Natural killer cell treated with Interleukin-12 subunit alpha and Interleukin-12 subunit beta and Interleukin-15 and Interleukin-18, amount 100 ng/mL, for 72 hours (primary cell): ENCODE measurements at places on chromosomes 11 and 22.

- no peak for DNase-seq
Observed at GRCh38 chr11:114213622-114214021, 82.6 kb upstream of the NNMT start.

- no peak for DNase-seq
Observed at GRCh38 chr22:41178425-41178975, 26.6 kb upstream of the L3MBTL2 start.

DNA sequence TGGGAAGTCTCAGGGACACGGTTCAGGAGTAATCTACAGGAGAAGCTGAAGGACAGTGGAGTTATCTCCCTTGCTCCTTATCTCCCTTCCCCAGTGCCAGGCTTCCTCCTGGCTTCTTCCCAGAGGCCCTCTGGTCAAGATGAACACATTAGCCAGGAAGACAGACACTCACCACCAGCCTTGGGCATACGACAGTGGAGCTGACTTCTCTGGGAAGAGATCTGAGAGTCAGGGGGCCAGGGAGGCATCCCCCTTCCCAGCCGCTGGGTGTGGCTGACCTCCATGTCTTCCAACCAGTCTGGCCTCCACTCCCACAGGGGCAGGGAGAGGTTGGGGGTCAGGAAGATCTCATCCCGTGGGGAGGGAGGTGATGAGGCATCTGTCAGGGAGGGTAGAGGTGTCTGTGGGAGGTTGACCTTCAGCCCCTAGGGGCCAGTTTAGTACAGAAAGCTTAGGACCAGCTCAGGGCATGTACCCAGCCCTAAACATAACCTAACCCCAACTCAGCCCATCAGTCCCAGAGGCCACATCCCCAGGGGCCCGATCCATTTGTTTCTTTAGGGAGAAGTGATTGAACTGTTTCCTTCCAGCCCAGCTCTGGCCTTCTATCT lies 12.7 kb downstream of the ROBO4 start:
- DNase-seq: no peak

- no peak for DNase-seq
Observed at GRCh38 chr11:21892736-21893564, 299.9 kb upstream of the ANO5 start.

- DNase-seq: no peak
Observed at GRCh38 chr11:1531449-1532013, 40.5 kb downstream of the DUSP8 start.

DNA sequence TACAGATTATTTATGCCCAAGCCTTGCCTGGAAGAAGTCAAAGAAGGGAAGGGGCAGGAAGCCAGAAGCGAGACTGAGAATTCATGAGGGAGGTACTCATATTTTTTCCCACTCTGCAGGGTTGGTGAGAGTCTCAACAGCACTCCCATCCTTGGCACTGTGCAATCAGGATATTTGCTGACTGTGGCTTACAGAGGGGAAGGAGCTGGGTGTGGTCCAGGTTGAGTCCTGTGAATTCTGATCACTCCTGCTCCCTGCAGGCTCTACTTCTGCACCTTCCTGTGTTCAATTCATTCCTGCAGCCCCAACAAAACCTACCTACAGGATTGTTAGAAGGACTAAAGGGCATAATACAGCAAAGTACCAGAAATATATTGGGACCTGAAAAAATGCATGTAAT lies 530.5 kb downstream of the INSC start:
- DNase-seq: no peak

- DNase-seq: no peak
Observed at GRCh38 chr11:134574947-134575346, 162.9 kb upstream of the B3GAT1 start.

DNA sequence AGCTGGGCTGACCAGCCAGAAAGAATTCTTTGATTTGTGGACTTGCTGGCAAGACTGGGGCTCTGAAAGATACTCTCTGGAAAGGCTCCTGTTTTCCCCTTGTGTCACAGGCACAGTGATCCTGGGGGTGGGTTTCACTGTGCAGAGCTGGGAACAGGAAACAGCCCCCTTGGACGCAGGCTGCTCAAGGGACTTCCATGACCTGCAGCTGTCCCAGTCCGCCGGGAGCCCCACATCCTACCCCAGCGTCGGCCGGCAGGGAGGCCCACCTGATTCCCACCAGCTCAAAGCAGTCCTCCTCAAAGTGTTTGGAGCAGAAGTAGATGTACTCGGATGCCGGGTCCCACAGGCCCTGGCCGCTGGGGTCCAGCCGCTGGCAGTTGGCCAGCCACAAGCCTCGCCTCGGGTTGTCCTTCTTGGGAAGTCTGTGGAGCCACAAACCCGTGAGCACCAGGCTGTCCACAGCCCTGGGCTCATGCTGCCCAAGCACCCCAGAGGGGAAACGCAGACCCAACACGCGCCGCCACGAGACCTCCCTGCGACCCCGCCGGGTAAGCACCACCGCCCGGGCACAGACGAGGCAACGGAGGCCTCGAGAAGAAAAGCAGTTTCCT lies 824 bp downstream of the THAP7 start:
- no peak for DNase-seq

DNA sequence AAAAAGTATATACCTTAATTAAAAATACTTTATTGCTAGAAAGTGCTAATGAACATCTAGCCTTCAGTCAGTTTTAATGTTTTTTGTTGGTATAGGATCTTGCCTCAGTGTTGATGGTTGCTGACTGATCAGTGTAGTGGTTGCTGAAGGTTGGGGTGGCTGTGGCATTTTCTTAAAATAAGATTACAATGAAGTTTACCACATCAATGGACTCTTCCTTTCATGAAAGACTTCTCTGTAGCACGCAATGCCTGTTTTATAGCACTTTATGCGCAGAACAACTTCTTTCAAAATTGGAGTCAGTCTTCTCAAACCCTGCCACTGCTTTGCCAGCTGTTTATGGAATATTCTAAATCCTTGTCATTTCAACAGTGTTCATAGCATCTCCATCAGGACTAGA lies 50.6 kb downstream of the LDLRAD3 start:
- no peak for DNase-seq

DNA sequence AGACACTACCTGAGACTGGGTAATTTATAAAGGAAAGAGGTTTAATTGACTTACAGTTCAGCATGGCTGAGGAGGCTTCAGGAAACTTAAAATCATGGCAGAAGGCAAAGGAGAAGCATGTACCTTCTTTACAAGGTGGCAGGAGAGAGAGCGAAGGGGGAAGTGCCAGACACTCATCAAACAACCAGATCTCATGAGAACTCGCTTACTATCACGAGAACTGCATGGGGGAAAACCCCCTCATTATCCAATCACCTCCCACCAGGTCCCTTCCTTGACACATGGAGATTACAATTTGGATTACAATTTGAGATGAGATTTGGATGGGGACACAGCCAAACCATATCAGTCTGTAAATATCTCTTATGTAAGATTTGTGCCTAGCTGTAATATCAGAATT lies 50.9 kb upstream of the ATXN10 start:
- no peak for DNase-seq

- no peak for DNase-seq
Observed at GRCh38 chr11:58055806-58056401, 25.2 kb downstream of the OR6Q1 start.

GRCh38 chr11:69613594-69613993 lies 27.4 kb upstream of the CCND1 start:
- DNase-seq: no peak

- no peak for DNase-seq
Observed at GRCh38 chr11:6681949-6682348, 1.2 kb downstream of the MRPL17 start.

DNA sequence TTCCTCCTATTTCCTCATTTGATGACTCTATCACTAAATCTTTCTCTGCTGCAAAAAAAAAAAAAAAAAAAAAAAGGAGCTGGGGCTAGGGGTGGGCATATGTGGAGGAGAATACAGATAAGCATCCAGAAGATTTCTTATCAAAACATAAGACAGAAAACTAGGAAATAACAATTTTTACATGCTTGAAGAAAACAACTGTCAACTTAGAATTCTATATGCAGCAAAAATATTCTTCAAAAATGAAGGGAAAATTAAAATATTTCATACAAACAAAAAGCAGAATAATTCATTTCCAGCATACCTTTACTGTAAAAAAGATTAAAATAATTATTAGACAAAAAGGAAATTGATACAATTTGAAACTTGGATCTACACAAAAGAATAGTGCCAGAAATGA lies 38.7 kb downstream of the GDPD4 start:
- DNase-seq: no peak

DNA sequence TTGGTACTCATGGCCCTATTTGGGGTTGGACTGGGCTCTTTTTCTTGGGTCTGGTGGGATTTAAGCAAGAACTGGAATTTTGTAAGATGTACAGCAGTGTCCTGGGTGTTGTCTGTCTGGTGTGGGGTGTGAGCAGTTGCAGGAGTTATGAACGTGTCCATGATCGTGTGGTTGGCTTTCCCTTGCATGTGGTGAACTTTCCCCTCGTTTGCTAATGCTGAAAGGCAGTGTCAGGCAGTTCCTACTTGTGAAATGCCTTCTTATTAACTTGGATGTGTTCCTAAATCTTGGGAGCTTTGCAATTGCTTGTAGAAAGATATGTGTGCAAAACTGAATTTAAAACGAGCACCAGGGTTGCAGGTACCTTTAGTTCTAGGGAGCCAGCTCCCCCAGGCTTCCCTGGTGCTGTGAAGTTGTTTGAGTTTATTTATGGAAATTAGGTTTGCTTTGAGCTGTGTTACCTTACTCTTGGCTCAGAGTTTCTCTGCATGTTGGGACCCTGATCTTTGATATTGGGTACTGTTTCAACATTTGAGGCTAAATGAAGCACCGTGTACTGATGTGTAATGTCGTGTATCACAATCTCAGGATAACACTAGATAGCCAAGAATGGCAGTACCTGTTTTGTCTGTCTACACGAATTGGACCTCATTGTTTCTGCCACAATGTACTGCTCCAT lies 35.8 kb upstream of the HSD17B12 start:
- DNase-seq: no peak
